ENCODE measurements at places on chromosomes 1 and 21.
A peak's percentile ranks its signal among the peaks of the same experiment; 100 is the strongest.

DNA sequence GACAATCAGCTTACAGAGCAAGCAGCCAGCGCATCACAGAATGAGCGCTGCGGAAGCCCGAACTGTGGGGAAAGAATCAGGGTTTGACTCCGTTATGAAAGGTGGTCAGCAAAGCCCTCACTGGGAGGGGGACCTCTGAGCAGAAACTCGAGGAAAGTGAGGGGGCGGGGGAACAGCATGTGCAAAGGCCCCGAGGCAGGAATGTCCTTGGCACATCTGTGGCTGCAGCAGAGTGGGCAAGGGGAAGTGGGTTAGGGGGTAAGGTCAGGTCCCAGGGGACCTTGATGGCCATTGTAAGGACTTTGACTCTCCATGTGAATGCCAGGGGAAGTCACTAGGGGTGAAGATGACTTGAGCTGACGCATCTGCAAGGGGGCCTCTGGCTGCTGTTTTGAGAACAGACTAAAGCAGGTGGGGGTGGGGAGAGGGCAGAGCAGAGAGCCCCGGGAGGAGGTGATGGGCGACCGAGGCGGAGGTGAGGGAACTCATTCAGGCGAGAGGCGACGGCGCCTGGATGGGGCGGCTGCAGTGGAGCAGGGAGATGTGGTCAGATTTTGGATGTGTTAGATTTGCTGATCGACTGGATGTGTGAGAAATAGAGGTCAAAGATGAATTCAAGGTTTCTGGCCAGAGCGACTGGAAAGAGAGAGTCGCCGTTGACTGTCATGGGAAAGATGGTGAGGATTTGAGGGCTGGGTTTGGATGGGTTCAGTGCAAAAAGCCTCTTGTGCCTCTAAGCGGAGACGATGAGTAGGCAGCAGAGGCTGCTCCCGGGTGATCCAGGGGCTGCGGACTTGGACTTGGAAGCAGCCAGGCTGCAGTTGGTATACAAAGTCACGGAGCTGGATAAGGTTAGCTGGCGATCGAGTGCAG is 108.0 kb upstream of the ZBTB40 start:
- DNase-seq = no peak

- DNase-seq = no peak
Measured at GRCh38 chr1:9328715-9329114, 36.0 kb downstream of the SPSB1 start.

GRCh38 chr1:184973272-184974055 is 844 bp downstream of the NIBAN1 start:
- DNase-seq = peak; percentile 59

- no peak for DNase-seq
Measured at GRCh38 chr1:6859415-6860343, 74.4 kb downstream of the CAMTA1 start.

DNA sequence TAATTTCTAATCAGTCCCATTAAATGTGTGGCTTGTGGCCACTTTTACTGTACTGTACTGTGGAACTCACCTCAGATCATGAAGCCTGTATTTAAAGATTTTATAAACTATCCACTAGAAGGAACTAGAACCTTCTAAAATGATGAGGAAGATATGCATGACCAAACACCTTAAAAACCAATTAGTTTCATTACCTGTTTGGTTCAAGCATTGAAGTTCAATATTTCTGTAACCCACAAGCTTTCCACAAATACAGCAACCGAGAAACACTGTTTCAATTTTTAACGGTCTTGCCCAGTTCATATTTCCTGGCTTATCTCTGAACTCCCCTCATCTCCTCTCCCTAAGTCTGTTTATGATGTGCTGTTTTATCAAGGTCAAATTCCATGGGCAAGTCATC is 264.3 kb upstream of the PLD5 start:
- no peak for DNase-seq

DNA sequence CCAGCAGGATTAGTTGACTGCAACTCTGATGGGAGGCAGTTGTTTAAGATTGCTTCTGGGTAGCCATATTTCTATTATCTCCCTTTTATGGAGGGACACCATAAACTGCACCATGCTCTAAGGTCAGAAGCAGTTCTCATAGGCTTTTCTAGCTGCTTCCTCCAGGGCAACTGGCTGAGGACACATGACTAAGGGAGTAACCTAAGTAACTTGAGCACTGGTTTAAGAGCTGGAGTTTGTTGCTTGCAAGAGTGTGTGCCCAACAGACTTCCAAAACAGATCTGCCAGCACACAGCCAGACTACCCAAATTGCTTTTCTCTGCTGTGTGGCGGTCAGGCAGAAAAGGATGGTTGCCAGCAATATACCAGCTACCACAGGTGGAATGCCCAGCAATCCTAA is 111.2 kb upstream of the LHX8 start:
- DNase-seq = no peak

- DNase-seq = no peak
Measured at GRCh38 chr21:36695671-36696389, 3.1 kb upstream of the SIM2 start.

- no peak for DNase-seq
Measured at GRCh38 chr1:229271448-229272159, 693 bp downstream of the RAB4A start.

- no peak for DNase-seq
Measured at GRCh38 chr1:67691712-67692111, 6.7 kb downstream of the GADD45A start.

DNA sequence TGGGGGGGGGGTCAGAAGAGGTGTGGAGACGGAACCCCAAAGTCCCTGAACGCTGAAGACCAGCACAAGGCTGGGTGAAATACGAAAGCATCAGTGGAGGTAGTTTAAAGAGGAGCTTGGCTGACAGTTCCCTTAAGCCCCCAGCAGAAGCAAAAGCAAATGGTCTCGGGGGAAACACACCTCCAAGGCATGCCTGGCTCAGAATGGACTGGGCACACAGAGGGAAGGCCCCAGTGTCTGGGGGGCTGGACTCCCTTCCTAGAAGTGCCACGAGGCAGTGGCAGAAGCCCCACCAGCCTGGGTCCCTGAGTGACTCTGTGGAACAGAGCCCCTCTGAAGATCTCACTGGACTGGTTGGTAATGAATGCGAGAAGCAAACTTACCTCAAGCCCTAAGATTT is 43.9 kb downstream of the UBE2G2 start:
- DNase-seq = no peak

DNA sequence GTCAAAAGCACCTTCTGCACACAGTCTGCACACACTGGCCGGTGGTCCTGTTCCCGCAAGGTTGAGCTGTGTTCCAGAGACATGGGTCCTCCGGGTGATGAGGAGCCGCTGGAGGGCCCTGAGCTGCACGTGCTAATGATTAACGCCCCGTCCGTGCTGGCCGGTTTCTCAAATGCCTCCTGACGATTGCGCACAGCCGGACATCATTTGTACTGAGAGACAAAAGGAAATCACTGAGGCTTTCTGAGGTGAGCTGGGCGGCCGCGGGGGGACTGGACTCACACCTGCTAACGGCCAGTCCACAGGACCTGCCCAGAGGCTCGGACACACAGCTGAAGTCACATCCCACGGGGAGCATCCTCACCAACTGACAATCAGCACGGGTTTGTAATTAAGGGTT is 29.2 kb downstream of the POFUT2 start:
- no peak for DNase-seq

DNA sequence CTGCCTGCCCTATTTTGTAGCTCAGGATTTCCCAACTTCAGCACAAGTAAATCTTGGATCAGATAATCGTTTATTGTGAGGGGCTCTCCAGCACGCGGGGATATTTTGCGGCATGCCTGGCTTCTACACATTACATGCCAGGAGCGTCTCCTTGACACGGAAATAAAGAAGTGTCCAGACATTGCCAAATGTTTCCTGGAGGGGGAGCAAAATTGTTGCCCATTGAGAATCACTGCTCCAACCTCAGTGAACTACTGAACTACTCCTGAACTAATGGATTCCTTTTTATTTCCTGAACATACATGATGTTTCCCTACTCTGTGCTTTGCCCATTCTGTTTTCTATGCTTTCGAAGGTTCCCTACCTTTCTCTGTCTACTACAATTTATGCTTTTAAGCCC is 1359.1 kb upstream of the ADGRL2 start:
- DNase-seq = no peak

DNA sequence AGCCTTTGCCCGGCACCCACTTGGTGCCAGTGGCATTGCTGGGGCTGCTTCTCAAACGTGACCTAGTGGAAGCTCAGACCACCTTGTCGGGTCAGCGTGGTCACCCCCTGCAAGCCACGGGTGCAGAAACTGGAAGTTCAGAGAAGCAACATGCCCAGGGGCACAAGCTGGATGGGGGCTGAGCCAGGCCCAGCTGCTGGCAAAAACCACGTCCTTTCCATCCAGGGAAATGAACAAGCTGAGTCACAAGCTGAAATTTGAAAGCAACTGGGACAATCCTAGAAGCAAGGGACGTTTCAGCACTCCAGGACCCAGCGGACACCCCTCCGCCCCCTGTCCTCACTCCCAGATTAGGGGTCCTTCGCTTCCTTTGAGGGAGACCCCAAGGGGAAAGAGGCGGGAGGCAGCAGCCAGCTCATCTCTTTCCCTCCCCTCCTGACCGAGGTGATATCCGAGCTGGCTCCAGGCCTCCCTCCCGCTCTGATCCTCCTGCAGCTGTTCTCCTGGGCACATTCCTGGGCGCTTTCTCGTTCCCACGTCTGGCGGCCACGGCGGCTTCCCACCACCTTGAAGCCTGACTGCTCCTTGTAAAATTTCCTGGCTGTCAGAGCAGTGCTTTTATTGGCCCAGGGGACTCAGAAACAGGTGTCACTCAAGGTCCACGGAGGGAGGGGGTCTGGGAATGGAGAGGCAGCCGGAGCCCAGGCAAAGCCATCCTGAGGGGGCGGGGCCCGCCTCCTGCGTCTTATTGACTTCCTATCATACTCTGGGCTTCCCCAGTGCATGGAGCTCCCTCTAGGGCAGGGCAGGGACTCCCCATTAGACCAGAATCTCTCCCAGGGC is 62.8 kb downstream of the PAX7 start:
- DNase-seq = no peak

- DNase-seq = no peak
Measured at GRCh38 chr1:245008761-245009160, 144.4 kb upstream of the HNRNPU start.

- DNase-seq = peak; percentile 12
Measured at GRCh38 chr1:33634806-33635205, 162.4 kb downstream of the ZSCAN20 start.

GRCh38 chr21:37093977-37094376 is 20.9 kb downstream of the TTC3 start:
- no peak for DNase-seq

GRCh38 chr1:30601316-30602085 is 121.9 kb downstream of the MATN1 start:
- no peak for DNase-seq

- peak; percentile 29 for DNase-seq
Measured at GRCh38 chr1:55214212-55214933, 791 bp downstream of the USP24 start.

- DNase-seq = no peak
Measured at GRCh38 chr1:241932845-241933244, 24.7 kb upstream of the BECN2 start.

DNA sequence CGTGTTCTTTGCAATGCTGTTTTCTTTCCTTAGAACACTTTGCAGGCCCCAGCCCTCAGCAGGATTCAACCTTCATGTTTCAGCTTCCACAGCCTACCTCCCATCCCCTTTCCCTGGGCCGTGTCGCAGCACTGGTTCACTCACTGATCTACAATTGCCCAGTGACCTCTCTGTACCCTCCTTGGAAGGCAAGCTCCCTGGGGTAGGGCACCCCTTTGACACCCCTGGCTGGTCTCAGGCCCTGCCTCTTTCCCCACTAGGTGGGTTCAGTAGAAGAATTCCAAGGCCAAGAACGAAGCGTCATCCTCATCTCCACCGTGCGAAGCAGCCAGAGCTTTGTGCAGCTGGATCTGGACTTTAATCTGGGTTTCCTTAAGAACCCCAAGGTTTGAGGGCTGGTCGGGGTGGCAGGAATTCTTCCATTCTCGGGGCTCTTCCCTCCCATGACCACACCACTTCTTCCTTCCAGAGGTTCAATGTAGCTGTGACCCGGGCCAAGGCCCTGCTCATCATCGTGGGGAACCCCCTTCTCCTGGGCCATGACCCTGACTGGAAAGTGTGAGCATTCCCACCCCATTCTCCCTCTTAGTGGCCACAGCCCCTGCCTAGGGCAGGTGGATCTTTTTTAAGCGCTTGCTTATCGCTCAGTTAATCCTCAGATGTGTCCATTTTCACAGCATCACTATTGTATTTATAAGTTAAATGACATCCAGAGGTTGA is 7.3 kb downstream of the RHOC start:
- DNase-seq = no peak

GRCh38 chr1:44616991-44617702 is 57.1 kb downstream of the TMEM53 start:
- DNase-seq = no peak

DNA sequence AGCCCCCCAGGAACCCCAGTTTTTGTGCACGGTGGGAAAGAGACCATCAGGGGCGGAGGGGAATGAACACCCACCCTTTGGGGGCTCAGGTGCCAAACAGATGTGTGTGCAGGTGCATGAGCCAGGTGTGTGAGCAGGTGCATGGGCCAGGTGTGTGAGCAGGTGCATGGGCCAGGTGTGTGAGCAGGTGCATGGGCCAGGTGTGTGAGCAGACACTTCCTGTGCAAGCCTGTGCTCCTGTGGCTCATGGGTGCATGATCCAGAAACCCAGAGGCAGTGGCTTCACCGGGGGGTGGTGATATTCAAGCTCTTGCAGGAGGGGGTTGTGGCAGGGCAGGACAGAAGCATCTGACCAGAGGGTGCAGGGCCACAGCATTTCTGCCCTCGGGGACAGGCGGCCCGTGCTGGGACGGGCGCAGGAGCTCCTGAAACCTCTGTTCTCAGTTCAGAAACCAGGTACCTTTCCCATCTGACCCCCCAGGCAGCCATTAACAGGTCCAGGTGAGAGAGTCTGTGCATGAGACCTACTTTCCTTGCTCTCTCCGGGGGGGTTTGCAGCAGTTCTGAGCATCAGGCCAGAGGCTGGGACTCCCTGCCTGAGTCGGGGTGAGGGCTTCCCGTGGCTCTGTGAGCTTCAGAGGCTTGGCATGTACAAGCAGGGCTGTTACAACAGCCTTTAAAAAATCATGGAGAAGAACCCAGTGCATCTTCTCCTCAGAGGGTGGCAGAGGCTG is 29.1 kb downstream of the COL18A1 start:
- no peak for DNase-seq

DNA sequence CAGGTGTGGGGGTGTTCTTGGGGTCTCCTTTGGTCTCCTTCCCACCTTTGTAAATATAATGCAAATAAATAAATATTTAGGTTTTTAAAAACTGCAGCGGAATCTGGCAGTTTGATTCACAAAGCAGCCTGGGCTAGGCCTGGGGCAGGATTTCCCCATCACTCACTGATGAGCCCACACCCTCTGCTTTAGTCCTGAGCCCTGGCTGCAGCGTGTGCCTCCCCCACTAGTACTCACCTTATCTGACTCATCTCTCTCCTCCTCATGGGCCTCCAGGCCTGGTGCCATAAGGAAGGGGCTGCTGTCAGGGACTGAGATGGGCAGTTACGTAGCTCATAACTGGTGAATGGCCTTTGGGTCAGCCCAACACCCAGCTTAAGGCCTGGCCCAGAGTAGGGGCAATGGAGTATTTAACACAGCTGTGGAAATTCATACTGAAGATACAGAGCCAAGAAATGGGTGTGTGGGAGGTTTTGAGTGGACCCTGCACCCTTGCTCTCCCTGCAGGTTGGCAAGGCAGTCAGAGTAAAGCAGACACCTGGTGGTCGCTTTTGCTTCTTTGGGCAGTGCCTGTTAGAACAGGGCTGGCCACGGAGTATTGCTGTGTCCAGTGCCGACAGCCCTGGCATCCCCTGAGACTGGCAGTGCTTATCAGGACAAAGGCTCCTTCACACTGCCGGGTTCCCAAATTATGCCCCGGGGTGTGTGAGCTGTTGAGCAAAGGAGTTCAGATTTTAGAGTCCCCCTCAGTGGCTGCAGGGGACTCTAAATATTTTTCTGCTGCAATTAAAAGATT is 39.7 kb downstream of the AZIN2 start:
- DNase-seq = no peak

GRCh38 chr1:22437573-22437972 is 14.1 kb upstream of the ZBTB40 start:
- no peak for DNase-seq

Data from stimulated activated CD4-positive, alpha-beta T cell treated with anti-CD3 and anti-CD28 coated beads, Interleukin-12 subunit alpha, Interleukin-12 subunit beta, amount 100 ng/mL, for 24 hours (primary cell).